Skin of body (tissue), 3 donors: ENCODE measurements at places on chromosomes 6 and 20. TPM values are rescaled to one million over a fixed set of nuclear protein-coding genes. Genes with fewer than 3 reads are reported as not detected.

- DNase-seq: no peak
Measured at GRCh38 chr6:158125271-158125670, 42.8 kb downstream of the SERAC1 start.

GRCh38 chr6:39932386-39932910 lies 1.8 kb downstream of the MOCS1 start:
- DNase-seq: no peak

DNA sequence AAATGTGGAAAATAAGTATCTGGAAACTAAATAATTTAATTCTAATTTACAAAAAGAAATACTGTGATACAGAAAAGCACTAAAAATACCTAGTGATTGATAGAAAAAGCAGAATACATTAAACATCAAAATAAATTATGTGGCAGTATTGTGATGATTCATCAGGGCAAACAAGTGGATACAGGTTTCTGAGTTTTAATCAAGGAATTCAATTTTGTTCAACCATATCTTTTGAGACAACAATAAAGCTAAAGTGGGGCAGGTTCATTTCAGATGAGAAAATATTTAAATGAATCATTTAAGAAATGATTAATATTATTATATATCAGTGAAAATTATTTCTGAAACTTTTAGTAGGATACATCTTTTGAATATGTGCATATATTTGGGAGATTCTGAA lies 49.8 kb downstream of the GRIK2 start:
- DNase-seq: no peak

GRCh38 chr6:157649311-157650260 lies 173.5 kb upstream of the SNX9 start:
- no peak for DNase-seq

- DNase-seq: no peak
Measured at GRCh38 chr6:129660346-129660676, 49.7 kb downstream of the ARHGAP18 start.

GRCh38 chr6:168524571-168525001 lies 83.6 kb downstream of the SMOC2 start:
- DNase-seq: peak; percentile 72

PDYN gene
- total RNA-seq: not detected

SYTL3 gene
- total RNA-seq: 2.7 TPM

LIN28B gene
- total RNA-seq: 0.20 TPM

GTF2H4 gene
- total RNA-seq: 14.3 TPM

LY6G5C gene
- not detected for total RNA-seq

SDCBP2 gene
- 9.4 TPM for total RNA-seq

AKAP7 gene
- 19.9 TPM for total RNA-seq

SH3BGRL2 gene
- 19.5 TPM for total RNA-seq
